ENCODE measurements at places on chromosomes 5 and 9. TPM values are rescaled to one million over a fixed set of nuclear protein-coding genes. Genes with fewer than 3 reads are reported as not detected.
A peak's percentile ranks its signal among the peaks of the same experiment; 100 is the strongest.

Gene SHOC1
- total RNA-seq: not detected

Gene IL4
- total RNA-seq: not detected

Gene TPM2
- total RNA-seq: 2,023 TPM

- H3K36me3 ChIP-seq: no peaks in the 10 kb centered on the region
- DNase-seq: no peak
- H3K4me1 ChIP-seq: peaks cover 14% of the 10 kb centered on the region
- H3K27ac ChIP-seq: no peak overlapping the region
Observed at GRCh38 chr5:168422431-168422830, 63.8 kb upstream of the RARS1 start.

DNA sequence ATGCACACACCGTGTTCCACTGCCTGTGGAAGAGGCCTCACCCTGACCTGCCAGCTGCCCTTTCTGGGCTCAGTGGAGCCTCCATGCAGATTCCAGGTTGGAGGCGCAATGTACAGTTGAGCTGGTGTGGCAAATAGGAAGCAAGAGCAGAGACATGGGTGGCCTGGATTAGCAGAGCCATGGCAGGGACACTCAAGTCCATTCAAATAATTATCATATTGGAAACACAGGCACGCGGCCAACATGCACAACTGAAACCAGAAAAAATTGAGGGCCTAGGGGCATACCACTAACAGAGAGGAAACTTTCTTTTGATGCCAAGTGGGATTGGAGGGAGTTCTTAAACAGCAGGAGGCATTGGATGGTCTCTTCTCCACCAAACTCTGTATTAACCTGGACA is 35.8 kb downstream of the OTULINL start:
- H3K4me1 ChIP-seq: no peaks in the 10 kb centered on the region
- H3K27ac ChIP-seq: no peak overlapping the region
- no peak for DNase-seq
- H3K36me3 ChIP-seq: peaks cover 8% of the 10 kb centered on the region
- H3K27me3 ChIP-seq: peaks cover 6% of the 10 kb centered on the region
- no peak overlapping the region for H3K4me3 ChIP-seq

DNA sequence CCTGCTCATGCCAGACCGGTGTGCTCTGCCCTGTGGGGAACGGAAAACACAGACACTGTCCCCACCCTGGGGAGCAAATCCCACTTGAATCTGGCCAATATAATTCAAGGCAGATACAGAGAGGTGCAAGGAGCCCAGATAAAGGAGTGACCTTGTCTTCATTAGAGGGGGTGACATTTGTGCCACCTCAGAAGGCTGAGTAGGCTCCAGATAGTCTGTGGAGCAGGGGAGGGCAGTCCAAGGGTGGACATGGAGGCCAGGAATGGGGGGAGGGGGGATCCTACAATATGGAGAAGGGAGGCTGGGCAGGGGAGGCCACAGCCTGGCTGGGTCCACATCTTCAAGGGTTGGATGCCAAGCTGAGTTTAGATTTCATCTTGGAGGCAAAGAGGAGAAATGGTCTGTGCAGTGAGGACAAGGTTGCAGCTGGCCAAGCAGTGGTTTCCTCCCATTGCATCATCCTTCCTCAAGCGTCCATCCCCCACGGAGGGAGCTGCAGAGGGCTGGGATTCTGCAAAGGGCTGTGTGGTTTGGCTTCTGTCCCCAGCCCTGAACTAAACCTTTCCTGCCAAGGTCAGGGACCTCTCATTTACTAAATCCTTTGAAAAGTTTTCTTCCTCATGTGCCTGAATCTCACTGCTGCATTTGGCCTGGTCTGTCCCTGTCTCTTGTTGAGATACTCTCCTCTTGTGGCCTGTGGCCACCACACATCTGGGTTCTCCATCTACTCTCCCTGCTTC is 60.1 kb downstream of the GALNT12 start:
- peak overlapping the region; percentile 90 for H3K27ac ChIP-seq
- H3K4me3 ChIP-seq: no peak overlapping the region
- DNase-seq: no peak
- H3K36me3 ChIP-seq: no peaks in the 10 kb centered on the region
- peaks cover 30% of the 10 kb centered on the region for H3K27me3 ChIP-seq

DNA sequence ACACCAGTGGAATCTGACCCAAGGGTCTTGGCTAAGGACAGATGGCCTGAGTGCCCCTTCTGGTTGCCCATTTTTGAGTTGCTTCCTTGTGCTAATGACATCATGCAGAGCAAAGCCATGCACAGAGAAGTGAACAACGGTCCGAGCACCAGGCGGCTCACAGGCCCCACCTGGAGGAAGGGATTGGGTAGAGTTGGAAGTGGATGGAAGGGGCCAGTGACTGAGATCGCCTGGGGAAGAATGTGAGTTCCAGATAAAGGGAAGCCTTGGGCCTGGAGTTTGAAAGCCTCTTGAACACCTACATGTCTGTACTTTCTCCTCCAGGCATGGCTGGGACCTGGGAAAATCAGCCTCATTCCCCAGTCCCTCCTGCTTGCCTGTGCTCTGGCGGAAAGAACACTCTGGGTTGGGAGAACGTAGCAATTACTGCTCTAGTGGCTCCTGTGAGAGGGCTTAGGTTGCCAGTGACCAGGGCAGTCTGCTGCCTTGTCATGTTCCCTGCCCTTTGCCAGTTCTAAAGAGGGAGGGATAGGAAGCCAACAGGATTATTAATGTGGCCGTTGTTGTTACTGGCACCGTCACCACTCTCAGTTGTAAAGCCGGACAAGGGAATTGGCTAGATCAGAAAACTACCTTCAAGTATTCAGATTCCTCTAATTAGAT is 62.5 kb upstream of the PTPN3 start:
- H3K27me3 ChIP-seq: peaks cover 17% of the 10 kb centered on the region
- H3K36me3 ChIP-seq: no peaks in the 10 kb centered on the region
- no peak for DNase-seq
- H3K4me3 ChIP-seq: no peak overlapping the region

GRCh38 chr5:14598225-14598624 is 16.6 kb downstream of the OTULINL start:
- no peak for DNase-seq
- peaks cover 2% of the 10 kb centered on the region for H3K36me3 ChIP-seq
- no peak overlapping the region for H3K27ac ChIP-seq
- no peak overlapping the region for H3K4me3 ChIP-seq
- no peaks in the 10 kb centered on the region for H3K4me1 ChIP-seq

GRCh38 chr5:35745660-35746059 is 111.0 kb upstream of the IL7R start:
- H3K4me1 ChIP-seq: no peaks in the 10 kb centered on the region
- H3K36me3 ChIP-seq: peaks cover 6% of the 10 kb centered on the region
- H3K27me3 ChIP-seq: peaks cover 42% of the 10 kb centered on the region
- H3K4me3 ChIP-seq: no peak overlapping the region
- DNase-seq: no peak

GRCh38 chr5:10661401-10661800 is 97.5 kb downstream of the ANKRD33B start:
- no peak overlapping the region for H3K4me3 ChIP-seq
- H3K36me3 ChIP-seq: no peaks in the 10 kb centered on the region
- peaks cover 4% of the 10 kb centered on the region for H3K4me1 ChIP-seq
- no peak overlapping the region for H3K27ac ChIP-seq
- H3K27me3 ChIP-seq: no peaks in the 10 kb centered on the region

DNA sequence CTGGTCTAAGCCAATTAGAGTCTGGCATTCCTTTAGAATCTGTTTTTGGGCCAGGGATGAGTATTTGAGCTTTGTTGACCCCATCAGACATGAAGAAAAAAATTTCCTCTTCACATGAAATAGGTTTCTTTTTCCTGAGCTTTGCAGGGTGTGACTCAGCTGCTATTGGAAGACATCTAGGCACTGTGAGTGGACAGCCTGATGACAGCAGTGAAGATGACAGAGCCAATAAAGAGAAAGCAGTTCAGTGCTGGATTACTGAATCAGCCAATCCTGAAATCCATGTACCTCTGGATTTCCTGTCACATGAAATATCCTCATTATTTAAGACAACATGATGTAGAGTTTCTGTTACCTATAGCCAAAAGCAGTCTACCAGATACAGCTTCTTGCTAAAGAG is 51.3 kb upstream of the GRIA1 start:
- H3K27ac ChIP-seq: no peak overlapping the region
- DNase-seq: no peak
- H3K27me3 ChIP-seq: peaks cover 13% of the 10 kb centered on the region
- no peak overlapping the region for H3K4me3 ChIP-seq
- peaks cover 4% of the 10 kb centered on the region for H3K4me1 ChIP-seq

DNA sequence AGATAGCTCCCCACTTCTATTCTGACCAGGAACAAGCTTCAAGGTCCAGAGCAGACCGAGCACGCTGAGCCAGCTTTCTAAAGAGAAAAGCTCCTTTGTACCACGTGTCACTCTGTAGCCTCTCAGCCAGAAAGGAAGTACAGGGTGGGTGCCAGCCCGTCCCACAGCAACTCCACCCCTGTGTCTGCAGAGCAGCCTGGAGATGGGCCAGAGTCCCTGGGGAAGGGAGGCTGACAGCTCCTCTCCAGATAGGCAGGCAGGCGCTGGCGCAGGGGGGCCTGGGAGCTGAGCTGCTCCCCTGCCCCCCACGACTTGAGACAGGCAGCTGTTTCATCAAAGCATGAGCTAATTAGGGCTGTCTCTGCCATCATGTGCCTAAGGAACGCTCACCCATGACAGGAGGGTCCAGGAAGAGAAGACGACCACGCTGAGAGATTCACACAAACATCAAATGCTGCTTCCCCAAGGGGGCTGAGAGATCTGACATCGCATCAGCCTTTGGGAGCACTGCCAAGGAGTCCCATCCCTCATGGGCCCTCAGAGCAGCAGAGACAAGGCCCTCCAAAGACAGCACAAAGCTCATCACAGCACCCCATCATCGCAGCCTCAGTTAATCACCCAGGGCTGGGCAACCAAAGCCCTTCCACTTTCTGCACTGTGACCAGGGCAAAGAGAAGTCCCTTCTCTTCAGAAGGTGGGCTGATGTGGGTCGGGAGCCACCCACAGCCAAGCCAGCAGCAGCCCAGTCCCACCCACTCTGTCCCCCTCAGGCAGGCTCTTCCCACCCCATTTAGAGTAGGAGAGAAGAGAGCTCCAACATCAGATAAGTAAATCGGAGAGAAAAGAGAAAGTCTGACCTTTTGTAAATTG is 78.5 kb upstream of the LRRTM2 start:
- H3K4me3 ChIP-seq: no peak overlapping the region
- peak overlapping the region; percentile 57 for H3K27ac ChIP-seq
- no peaks in the 10 kb centered on the region for H3K36me3 ChIP-seq

DNA sequence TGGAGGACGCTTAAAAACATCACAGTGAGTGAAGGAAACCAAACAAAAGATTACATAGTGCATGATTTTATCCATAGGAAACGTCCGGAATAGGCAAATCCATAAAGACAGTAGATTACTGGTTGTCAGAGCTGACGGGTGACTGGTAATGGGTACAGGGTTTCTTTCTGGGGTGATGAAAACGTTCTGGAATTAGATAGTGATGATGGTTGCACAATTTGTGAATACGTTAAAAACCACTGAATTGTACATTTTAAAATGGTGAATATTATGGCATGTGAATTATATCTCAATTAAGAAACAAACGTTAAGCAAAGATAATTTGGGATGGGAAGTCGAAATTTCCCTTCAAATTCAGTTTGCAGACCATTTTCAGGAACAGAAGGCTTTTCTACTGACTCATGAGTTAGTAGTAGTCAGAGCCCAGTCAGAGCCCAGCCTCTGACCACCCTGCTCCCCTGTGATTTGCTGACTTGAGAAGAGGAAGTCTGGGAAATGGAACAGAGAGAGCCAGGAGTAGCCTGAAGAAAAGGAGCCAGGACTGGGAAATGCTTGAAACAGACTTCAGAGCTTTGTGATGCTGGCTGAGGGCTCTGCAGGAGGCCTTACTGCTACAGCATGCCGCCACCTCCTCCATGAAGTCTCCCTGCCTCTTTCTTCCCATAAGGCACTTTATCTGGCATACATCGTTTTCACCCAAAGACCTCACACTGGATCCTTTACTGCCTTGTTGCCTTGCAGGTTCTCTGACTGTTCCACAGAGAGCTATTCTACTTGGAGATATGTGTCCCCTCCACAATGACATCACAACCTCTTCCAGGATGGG is 46.4 kb upstream of the CTNNA1 start:
- DNase-seq: no peak
- H3K36me3 ChIP-seq: no peaks in the 10 kb centered on the region
- no peak overlapping the region for H3K4me3 ChIP-seq
- H3K27me3 ChIP-seq: no peaks in the 10 kb centered on the region

DNA sequence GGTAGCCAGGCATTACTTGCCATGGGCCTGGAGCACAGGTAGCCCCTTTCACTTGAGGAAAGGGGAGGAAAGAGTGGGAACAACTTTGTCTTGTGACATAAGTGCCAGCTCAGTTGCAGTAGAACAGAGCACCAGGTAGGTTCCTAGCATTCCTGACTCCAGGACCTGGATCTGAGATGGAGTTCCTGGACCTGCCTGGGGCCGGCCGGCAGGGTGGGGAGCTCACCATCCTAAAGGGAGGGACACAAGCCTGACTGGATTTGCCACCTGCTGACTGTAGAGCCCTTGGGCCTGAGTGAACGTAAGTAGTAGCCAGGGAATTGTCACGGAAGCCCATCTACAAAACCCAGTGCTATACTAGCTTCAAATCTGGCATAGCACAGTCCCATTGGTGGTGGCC is 653.3 kb upstream of the CDH6 start:
- no peak overlapping the region for H3K4me3 ChIP-seq
- DNase-seq: no peak
- H3K36me3 ChIP-seq: peaks cover 8% of the 10 kb centered on the region

GRCh38 chr5:140351609-140352334 is 5.4 kb upstream of the HBEGF start:
- peaks cover 6% of the 10 kb centered on the region for H3K27me3 ChIP-seq
- no peaks in the 10 kb centered on the region for H3K36me3 ChIP-seq

DNA sequence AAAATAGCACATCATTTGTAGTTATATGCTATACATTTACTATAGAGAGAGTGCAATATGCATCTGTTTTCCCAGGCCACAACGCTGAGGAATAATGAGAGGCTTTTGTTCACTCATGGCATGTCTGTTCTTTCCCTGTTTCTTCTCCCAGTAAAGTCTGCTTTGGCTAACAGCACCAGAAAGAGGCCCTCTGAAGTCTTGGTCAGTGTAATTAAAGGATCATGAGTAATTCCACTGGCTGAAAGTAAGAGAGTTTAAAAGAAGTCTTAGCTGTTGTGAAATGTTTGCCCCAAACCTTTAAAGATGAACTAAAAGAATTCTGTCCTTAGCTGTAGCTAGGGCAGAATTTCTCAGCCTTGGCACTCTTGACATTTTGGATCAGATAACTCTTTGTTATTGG is 228.8 kb downstream of the TLE4 start:
- H3K4me3 ChIP-seq: no peak overlapping the region
- peaks cover 26% of the 10 kb centered on the region for H3K4me1 ChIP-seq
- H3K27ac ChIP-seq: no peak overlapping the region
- H3K36me3 ChIP-seq: no peaks in the 10 kb centered on the region
- no peaks in the 10 kb centered on the region for H3K27me3 ChIP-seq
- DNase-seq: no peak

- no peak overlapping the region for H3K4me3 ChIP-seq
- H3K4me1 ChIP-seq: peaks cover 15% of the 10 kb centered on the region
- H3K27me3 ChIP-seq: no peaks in the 10 kb centered on the region
- DNase-seq: no peak
Observed at GRCh38 chr5:151532416-151532815, 58.7 kb downstream of the FAT2 start.

DNA sequence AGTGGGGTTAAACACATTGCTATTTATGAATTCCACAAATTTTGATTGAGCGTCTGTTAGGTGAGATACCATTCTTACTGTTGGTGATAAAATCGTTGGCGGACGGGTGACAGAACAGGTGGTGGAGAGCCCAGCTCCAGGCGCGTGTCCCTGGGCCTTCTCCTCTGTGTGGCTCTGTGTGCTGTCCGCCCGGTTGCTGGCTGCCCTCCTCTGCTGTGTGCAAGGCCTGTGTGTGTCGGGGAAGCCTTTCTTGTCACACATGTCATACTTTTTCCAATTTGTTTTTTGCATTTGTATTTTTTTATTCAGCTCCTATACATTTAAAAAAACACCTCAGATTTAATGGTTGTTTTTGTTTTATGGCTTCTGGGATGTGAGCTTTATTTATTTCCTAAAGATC is 33.9 kb downstream of the TENT4A start:
- no peak for DNase-seq
- peaks cover 3% of the 10 kb centered on the region for H3K4me1 ChIP-seq
- no peaks in the 10 kb centered on the region for H3K27me3 ChIP-seq
- no peak overlapping the region for H3K4me3 ChIP-seq

All from chondrocyte (in vitro differentiated cells).